Naive thymus-derived CD4-positive, alpha-beta T cell (primary cell): ENCODE measurements at places on chromosomes 16 and 17. TPM values are rescaled to one million over a fixed set of nuclear protein-coding genes. Genes with fewer than 3 reads are reported as not detected.

The HIC1 gene
- 1.7 TPM for total RNA-seq

The FAM171A2 gene
- 0.78 TPM for total RNA-seq

The C17orf67 gene
- total RNA-seq = 3.8 TPM

The FOXN1 gene
- not detected for total RNA-seq

The MYH2 gene
- not detected for total RNA-seq

The MYO15A gene
- total RNA-seq = 2.0 TPM

- H3K27ac ChIP-seq = no peak overlapping the region
- H3K4me1 ChIP-seq = no peaks in the 10 kb centered on the region
- no peak overlapping the region for H3K4me3 ChIP-seq
- no peaks in the 10 kb centered on the region for H3K36me3 ChIP-seq
- no peak for DNase-seq
Measured at GRCh38 chr17:19705771-19706770, 10.3 kb downstream of the SLC47A2 start.

DNA sequence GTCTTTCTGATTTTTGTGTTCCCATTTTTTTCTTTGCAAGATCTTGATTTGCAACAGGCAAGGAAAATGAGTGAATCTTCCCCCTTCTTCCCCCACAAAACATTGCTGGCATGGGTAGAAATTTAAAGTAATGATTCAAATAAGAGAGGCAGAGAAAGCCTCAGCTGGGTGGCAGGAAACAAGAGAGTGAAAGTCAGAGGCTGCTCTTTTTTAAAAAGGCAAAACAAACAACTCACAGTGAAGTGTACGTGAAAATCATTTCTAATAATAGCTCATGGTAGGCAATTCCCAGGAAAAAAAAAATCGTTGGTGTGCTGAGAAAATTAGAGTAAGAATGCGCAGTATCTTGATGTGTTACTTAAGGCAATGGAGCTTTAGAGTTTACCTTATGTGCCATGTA is 229.5 kb downstream of the FTO start:
- no peak overlapping the region for H3K27ac ChIP-seq
- DNase-seq = no peak
- no peaks in the 10 kb centered on the region for H3K27me3 ChIP-seq
- no peak overlapping the region for H3K4me3 ChIP-seq
- peaks cover 22% of the 10 kb centered on the region for H3K36me3 ChIP-seq

DNA sequence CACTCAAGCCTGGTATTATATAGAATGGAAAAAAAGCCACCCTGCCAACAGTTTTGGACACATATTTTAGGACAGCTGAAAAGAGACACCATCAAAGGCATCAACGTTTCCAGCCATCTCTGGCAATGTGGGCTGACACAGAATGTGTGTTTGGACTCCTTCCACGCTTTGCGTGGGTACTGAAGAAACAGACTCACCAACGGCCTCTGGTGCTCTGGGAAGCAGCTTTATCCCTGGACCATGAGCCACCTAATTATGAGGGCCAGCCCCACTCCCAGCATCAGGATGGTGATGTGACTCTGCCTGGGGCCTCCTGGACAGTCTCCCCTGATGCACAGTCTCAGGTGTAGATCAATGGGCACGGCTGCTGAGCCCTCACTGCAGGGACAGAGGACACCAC is 27.9 kb downstream of the CCDC57 start:
- H3K36me3 ChIP-seq = no peaks in the 10 kb centered on the region
- DNase-seq = no peak
- H3K4me3 ChIP-seq = no peak overlapping the region
- no peak overlapping the region for H3K27ac ChIP-seq

DNA sequence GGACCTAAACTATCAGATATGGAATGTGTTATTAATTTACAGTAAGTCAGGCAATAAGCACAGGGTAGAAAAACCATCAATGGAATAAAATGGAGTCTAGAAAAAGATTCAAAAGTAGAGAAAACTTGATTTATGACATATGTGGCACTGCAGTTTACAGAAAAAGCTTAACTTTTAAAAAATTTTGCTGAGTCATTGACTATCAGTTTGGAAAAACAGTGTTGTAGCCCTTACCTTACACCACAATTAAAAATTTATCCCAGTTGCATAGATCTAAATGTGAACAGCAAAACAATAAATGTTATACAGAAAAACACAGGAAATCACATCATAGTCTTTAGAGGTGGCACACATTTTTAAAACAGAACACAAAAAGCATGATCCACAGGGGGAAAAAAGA is 108.5 kb downstream of the USP22 start:
- DNase-seq = no peak
- H3K27ac ChIP-seq = no peak overlapping the region
- H3K36me3 ChIP-seq = no peaks in the 10 kb centered on the region
- H3K27me3 ChIP-seq = no peaks in the 10 kb centered on the region

DNA sequence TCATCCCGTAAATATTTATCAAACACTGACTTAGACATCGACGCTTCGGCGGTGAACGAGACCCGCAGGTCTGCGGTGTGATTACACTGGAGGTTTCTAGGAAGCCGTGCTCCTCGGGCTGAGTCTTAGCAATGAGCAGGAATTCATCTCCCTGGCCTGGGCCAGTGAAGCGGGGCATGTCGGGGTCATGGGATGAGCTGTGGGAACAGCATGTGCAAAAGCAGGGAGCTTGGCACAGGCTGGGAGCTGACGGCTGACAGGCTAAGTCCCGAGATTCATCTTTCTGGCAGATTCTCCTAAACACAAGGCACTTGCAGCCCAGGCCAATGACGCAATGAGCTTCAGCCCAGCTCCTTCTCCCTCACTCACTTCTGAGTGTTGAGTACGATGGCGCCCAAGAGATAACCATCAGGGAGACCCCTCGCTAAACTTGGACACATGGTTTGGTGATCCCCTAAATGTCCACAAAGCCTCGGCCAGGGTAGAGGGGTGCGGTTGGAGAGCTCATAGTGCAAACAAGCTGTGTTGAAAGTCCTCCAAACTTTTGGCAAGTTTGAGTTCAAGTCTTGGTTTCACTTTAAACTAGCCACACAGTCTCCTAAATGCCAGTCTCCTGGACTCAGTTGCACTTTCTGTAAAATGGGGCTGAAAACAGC is 12.8 kb downstream of the CRISPLD2 start:
- H3K4me3 ChIP-seq = no peak overlapping the region
- no peaks in the 10 kb centered on the region for H3K4me1 ChIP-seq
- no peak overlapping the region for H3K27ac ChIP-seq
- H3K36me3 ChIP-seq = no peaks in the 10 kb centered on the region

- H3K27me3 ChIP-seq = no peaks in the 10 kb centered on the region
- H3K27ac ChIP-seq = no peak overlapping the region
- no peak for DNase-seq
- H3K4me1 ChIP-seq = peaks cover 7% of the 10 kb centered on the region
Measured at GRCh38 chr16:11133344-11133943, 122.6 kb downstream of the SOCS1 start.

GRCh38 chr17:43599835-43600234 is 53.7 kb upstream of the ETV4 start:
- DNase-seq = no peak
- H3K4me3 ChIP-seq = no peak overlapping the region
- no peaks in the 10 kb centered on the region for H3K36me3 ChIP-seq

- no peaks in the 10 kb centered on the region for H3K4me1 ChIP-seq
- H3K27ac ChIP-seq = no peak overlapping the region
- DNase-seq = no peak
- H3K27me3 ChIP-seq = peaks cover 4% of the 10 kb centered on the region
- no peak overlapping the region for H3K4me3 ChIP-seq
- no peaks in the 10 kb centered on the region for H3K36me3 ChIP-seq
Measured at GRCh38 chr16:50881331-50881830, 139.5 kb downstream of the CYLD start.

- H3K4me3 ChIP-seq = no peak overlapping the region
- peaks cover 37% of the 10 kb centered on the region for H3K36me3 ChIP-seq
- no peak for DNase-seq
Measured at GRCh38 chr17:1726626-1727257, 2.2 kb downstream of the WDR81 start.

DNA sequence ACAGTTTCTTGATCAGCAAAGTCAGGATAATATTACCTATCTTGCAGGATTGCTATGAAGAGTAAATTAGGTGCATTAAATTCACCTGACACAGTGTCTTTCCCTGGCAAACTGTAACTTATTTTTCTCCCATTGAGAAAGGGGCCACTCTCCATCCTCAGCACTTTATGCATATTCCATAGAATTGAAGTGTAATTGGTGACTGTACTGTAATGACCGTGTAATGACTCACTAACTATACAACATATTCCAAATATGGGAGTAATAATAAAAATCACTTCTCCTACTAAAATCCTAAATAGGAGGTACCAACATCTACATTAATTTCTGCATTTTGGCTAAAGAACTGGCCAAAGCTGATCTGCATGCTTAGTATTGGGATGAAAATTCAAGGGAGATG is 141.9 kb upstream of the NOG start:
- no peaks in the 10 kb centered on the region for H3K27me3 ChIP-seq
- no peak for DNase-seq
- no peak overlapping the region for H3K27ac ChIP-seq

DNA sequence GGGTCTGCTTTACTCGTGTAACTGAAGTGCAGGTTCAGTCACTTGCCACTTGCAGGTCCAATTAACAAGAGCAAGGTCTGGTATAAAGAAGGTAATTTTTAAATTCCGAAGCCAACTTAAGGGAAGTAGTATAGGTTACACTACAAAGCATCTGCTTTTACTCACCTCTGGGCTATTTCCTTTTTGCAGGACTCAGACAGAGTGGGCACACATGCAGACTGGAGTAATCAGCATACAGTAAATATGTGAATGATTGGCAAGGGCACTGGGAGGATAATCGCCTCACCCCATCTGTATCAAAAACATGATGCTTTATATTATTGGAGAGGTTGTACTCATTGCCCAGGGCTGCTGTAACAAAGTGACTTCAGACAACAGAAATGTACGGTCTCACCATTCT is 160.1 kb upstream of the CDH5 start:
- no peaks in the 10 kb centered on the region for H3K27me3 ChIP-seq
- no peaks in the 10 kb centered on the region for H3K4me1 ChIP-seq
- H3K36me3 ChIP-seq = no peaks in the 10 kb centered on the region
- H3K4me3 ChIP-seq = no peak overlapping the region
- DNase-seq = no peak

- no peaks in the 10 kb centered on the region for H3K4me1 ChIP-seq
- no peak overlapping the region for H3K4me3 ChIP-seq
- no peaks in the 10 kb centered on the region for H3K27me3 ChIP-seq
- H3K36me3 ChIP-seq = no peaks in the 10 kb centered on the region
Measured at GRCh38 chr17:20784100-20784665, 204.7 kb downstream of the CDRT15L2 start.

DNA sequence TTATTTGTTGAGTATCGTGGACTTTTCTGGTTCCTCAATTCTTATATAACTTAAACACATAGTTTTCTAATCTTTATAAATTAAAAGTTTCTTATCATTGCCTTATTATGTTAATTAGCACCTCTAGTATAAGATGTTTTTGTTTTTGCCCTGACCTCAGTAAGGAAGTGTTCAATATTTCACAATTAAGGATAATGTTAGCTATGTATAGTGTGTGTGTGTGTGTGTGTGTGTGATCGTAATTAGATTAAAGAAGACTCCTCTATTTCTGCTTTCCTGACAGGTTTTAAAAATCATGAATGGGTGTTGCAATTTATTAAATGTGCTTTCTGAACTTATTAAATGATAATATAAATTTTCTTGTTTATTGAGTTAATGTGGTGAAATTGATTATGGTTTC is 12.0 kb downstream of the IL21R start:
- H3K27me3 ChIP-seq = no peaks in the 10 kb centered on the region
- H3K27ac ChIP-seq = no peak overlapping the region
- DNase-seq = no peak
- no peak overlapping the region for H3K4me3 ChIP-seq

DNA sequence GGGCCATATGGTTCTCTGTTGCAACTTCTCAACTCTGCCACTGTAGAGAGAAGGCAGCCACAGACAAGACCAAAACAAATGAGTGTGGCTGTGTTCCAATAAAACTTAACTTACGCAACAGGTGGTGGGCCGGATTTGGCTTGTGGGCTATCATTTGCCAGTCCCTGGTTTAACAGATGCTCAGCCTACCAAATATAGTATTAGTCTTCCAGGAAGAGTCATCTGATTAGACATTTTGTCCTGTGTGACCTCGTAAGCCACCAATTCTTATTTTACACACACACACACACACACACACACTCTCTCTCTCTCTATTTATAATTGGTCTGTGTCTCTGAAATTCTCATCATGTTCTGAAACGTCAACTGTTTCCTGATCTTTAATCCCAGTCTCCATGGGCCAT is 245.9 kb downstream of the XYLT1 start:
- no peak for DNase-seq
- no peaks in the 10 kb centered on the region for H3K4me1 ChIP-seq
- no peaks in the 10 kb centered on the region for H3K36me3 ChIP-seq
- no peaks in the 10 kb centered on the region for H3K27me3 ChIP-seq
- H3K27ac ChIP-seq = no peak overlapping the region

GRCh38 chr17:62705156-62705777 is 77.8 kb downstream of the MRC2 start:
- H3K27me3 ChIP-seq = no peaks in the 10 kb centered on the region
- H3K4me1 ChIP-seq = peaks cover 9% of the 10 kb centered on the region
- no peaks in the 10 kb centered on the region for H3K36me3 ChIP-seq
- no peak for DNase-seq
- H3K4me3 ChIP-seq = no peak overlapping the region

DNA sequence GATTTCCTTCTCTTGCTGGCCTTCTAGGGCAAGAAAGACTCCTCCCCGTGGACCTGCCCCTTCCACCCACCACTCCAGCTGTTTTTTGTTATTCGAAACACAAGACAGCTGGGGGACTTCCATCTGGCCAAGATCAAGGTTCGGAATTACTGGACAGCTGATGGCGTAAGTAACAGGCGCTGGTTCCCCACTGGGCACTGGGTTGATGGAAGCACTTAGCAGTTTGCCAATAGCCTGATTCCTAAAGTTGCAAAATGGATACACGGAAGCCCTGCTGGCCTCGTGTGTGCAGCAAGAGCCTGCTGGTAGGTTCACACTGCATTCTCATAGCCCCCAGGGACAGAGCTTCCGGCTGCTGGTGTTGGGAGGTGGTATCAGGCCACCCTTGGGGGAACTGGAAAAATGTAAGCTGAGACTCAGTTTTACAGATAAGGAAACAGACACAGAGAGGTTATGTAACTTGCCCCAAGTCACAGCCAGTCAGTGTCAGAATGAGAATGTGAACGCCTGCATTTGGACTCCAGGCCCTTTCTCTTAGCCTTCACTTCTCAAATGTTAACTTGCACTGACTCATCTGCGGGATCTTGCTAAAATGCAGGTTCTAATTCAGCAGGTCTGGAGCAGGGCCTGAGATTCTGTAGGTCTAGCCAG is 171.7 kb downstream of the KATNIP start:
- H3K27ac ChIP-seq = no peak overlapping the region
- no peaks in the 10 kb centered on the region for H3K27me3 ChIP-seq
- no peaks in the 10 kb centered on the region for H3K4me1 ChIP-seq
- no peaks in the 10 kb centered on the region for H3K36me3 ChIP-seq
- H3K4me3 ChIP-seq = no peak overlapping the region

DNA sequence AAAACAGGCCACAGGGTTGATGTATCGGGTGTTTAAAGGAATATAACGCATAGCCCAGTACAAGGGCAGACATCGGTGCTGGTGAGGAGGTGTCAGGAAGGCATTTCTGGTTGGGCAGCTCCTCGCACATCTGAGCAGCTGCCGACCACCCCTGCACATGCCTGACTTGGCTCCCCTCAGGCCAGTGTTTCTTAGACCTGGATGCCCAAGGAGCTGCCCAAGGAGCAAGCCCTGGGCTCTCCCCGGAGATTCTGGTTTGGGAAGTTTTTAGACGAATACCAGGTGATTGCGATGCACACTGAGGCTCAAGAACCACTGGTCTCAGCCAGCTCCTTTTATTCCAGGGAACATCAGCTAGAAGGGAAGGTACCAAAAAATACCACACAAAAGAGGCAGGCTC is 11.6 kb downstream of the WIPI1 start:
- H3K4me3 ChIP-seq = no peak overlapping the region
- H3K4me1 ChIP-seq = no peaks in the 10 kb centered on the region
- H3K36me3 ChIP-seq = no peaks in the 10 kb centered on the region
- H3K27me3 ChIP-seq = no peaks in the 10 kb centered on the region
